Chondrocyte (in vitro differentiated cells): ENCODE measurements at places on chromosomes 7 and 10.

- no peaks in the 10 kb centered on the region for H3K27me3 ChIP-seq
- DNase-seq, result no peak
- H3K4me3 ChIP-seq, result no peak overlapping the region
- H3K27ac ChIP-seq, result peak overlapping the region; percentile 53
- peaks cover 35% of the 10 kb centered on the region for H3K4me1 ChIP-seq
- H3K36me3 ChIP-seq, result no peaks in the 10 kb centered on the region
Observed at GRCh38 chr7:12884856-12885440, 197.5 kb downstream of the ARL4A start.

DNA sequence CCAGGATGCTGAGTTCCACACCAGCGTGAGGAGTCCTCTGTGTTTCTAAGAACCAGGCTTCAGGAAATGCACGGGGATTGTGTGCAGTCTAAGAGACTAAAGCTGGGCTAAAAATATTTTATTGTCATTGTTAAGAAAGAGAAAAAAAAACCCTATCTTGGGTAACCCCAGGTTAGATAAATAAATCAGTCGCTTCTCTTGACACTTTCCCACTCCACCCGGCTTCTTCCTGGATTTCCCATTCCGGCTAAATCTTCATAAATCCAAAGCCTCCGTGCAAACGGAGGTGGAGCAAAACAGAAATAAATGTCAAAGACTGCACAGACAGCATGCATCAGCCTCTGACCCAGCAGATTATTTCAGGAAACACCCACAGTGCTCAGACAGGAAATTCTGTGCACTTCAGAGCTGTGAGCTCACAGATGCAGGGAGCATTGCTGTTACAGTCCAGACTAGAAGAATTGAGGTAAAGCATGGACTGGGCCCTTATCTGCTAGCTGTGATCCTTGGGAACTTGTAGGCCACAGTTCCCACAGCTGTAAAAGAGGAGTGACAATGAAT, 44.8 kb upstream of the GRID1 start:
- H3K4me1 ChIP-seq, result peaks cover 48% of the 10 kb centered on the region
- no peak for DNase-seq
- peaks cover 2% of the 10 kb centered on the region for H3K36me3 ChIP-seq
- H3K4me3 ChIP-seq, result peak overlapping the region; percentile 49
- peak overlapping the region; percentile 88 for H3K27ac ChIP-seq

GRCh38 chr10:60363187-60363586, 26.5 kb downstream of the ANK3 start:
- H3K4me3 ChIP-seq, result no peak overlapping the region
- no peaks in the 10 kb centered on the region for H3K27me3 ChIP-seq
- H3K27ac ChIP-seq, result no peak overlapping the region
- no peaks in the 10 kb centered on the region for H3K36me3 ChIP-seq

DNA sequence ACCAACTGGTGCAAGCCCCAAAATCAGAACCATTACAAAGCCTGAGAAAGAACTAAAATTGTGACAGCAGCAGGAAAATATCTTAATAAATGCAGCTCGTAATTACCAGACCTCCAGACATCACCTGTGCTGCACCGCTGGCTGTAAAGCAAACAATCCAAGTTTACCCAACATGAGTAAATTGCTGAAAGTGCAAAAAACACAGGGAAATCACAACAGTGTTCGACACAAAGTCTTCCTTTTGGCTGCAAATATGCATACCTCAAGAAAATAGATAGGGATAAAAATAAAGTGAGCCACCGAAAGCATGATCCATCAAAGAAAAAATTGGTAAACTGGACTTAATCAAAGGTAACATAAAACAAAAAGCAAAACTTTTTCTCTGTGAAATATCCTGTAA, 101.7 kb downstream of the SLC16A9 start:
- DNase-seq, result no peak
- no peak overlapping the region for H3K27ac ChIP-seq
- H3K27me3 ChIP-seq, result peaks cover 4% of the 10 kb centered on the region

DNA sequence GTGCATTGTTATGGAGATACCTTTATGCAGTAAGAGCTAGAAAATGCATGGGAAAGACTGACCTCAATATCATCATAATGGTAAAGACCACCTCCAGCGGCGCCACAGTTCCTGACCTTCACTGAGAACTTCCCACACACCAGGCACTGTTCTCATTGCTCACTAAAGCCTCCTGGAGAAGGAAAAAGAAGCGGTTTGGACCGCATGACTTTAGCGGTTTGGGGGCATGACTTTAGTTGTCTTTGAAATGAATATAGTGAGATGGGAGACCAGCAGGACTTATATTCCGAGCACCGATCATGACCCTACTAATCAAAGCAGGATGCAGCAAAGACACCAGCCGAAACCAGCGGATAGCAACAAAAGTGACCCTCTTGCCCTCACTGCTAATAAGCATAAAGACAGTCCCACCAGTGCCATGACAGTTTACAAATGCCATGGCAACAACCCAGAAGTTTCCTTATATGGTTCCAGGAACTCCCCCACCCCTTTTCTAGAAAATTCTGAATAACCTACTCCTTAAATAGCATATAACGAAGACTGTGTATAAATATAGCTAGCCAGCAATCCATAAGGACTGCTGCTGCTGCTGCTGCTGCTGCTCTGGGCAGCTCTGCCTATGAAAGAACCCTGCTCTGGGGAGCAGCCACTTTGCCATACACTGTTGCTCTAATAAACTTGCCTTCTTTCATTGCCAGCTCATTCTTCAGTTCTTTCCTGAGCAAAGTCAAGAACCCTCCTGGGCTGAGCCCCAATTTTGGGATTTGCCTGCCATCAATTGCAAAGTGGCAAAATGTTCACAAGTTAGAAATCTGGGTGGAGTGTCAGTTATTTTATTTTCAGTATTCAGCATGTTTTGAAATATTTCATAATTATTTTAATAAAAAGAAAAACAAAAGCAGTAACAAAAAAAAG, 694.1 kb downstream of the SUGCT start:
- H3K27ac ChIP-seq, result peak overlapping the region; percentile 85
- DNase-seq, result no peak
- no peaks in the 10 kb centered on the region for H3K27me3 ChIP-seq
- H3K36me3 ChIP-seq, result peaks cover 5% of the 10 kb centered on the region

DNA sequence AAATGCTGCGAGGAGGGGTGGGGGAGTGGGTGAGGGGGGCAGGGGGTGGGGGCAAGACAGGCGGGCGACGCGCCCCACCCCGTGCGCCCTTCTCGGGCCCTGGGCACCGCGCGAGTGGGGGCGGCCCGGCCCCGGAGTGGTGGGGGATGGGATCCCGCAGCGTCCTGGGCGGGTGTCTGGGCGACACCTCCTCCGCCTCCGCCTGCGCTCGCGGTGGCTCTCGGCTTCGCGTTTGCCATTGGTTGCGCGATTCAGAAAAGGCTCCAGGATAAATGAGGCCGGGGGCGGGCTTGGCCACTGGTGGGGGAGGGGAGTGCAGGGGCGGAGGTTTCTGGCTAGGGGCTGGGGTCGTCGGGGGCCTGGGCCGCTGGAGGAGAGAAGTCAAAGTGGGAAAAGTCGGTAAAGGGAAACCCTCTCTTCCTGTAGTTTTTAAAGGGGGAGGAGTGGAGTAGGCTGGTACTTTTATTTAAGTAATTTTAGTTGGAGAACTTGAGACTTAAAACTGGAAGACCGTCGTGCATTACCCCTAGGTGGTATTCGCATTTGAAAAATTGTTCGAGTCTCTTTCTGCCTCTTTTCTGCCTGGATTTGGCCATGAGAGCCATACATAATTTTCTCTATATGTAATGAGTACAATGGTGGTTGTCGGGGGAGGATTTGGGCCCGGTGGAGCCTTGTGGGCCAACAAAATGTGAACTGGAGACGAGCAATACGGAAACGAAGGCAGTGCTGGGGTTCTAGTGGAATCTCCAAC, 992 bp upstream of the IGF2BP3 start:
- no peaks in the 10 kb centered on the region for H3K27me3 ChIP-seq
- DNase-seq, result peak; percentile 94
- H3K4me3 ChIP-seq, result peak overlapping the region; percentile 94
- H3K27ac ChIP-seq, result peak overlapping the region; percentile 99

DNA sequence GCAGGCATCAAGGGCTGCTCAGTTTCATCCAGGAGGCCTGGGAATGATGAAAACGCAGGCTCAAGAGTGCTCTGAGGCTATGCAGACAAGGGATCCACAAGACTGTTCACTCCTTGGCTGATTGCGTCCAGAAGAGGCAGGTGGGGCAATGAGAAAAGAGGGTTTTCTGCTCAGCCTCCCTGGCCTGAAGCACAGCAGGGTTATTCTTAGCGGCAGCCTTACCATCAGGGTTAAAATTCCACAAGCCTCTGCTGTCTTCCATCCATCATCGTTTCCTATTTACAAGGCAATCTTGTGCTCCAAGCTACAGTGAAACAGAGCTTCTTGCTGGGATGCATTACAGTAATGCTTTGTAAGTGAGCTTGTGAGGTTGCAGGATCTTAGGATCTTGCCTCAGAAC, 129.4 kb upstream of the SHH start:
- H3K4me3 ChIP-seq, result no peak overlapping the region
- H3K36me3 ChIP-seq, result no peaks in the 10 kb centered on the region
- peaks cover 52% of the 10 kb centered on the region for H3K27me3 ChIP-seq
- no peaks in the 10 kb centered on the region for H3K4me1 ChIP-seq
- no peak overlapping the region for H3K27ac ChIP-seq

GRCh38 chr7:22385326-22385725, 28.4 kb upstream of the RAPGEF5 start:
- H3K4me1 ChIP-seq, result peaks cover 38% of the 10 kb centered on the region
- H3K4me3 ChIP-seq, result no peak overlapping the region
- no peak for DNase-seq

GRCh38 chr10:25808372-25808771, 125.7 kb upstream of the MYO3A start:
- H3K36me3 ChIP-seq, result no peaks in the 10 kb centered on the region
- DNase-seq, result no peak
- no peaks in the 10 kb centered on the region for H3K27me3 ChIP-seq
- no peak overlapping the region for H3K27ac ChIP-seq
